ENCODE measurements at places on chromosomes 12 and 14.
A peak's percentile ranks its signal among the peaks of the same experiment; 100 is the strongest.

DNA sequence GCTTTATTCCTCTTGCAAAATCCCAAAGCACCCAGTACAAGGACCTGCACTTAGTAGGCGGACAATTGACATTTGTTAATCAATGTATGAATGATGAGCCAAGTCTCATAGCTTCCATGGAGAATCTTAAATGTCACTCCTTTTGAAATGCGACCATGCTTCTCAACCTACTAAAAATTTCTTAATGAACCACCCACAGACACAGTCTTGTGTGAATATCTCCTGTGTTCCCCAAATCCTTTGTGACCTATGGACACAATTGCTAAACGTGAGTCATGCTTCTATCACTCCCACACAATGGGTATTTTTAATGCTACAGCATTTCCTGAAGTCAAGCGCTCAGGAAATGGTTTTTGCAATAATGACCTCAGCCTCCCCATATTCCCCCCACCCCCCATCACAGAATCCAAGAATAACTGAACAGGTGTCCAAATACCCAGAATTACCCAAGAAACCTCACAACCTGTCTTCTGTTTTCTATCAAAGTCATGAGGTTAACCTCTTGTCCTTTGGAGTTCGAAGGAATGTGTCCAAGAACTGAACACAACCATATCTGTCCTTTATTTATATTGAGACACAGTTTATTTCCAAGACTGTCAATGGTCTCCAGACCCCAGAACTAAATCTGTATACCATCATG lies 163.6 kb upstream of the PLEKHG7 start:
- peak; percentile 62 for DNase-seq

GRCh38 chr12:108616359-108616758 lies 17.3 kb downstream of the SELPLG start:
- no peak for DNase-seq

DNA sequence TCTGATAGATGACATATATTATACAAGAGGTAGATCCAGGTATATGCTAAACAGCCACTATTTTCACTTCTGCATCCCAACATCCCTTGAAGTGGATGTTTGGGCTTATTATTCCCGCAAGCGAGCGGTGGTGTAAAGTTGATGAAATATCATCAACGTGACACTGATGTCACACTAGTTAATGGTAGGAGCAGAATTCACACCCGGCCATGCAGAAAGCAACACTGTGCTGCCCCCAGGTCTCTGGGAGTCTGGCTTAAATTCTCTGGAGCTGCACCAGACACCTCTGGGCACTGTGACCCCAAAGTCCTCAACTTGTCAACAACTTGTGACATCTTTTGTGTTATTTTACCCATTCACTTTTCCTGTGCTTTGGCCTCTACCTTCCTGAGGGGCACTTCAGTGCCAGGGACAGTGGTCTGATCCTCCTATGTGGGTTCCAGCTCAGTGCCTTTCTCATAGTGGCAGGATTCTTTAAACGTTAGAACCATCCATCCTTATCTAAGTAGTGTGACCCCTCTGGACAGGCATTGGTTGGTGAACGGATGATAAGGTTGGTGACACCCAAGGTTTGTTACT lies 952 bp downstream of the DRAM1 start:
- DNase-seq = no peak

- DNase-seq = peak; percentile 48
Observed at GRCh38 chr14:54712465-54713200, 145.7 kb downstream of the SAMD4A start.

DNA sequence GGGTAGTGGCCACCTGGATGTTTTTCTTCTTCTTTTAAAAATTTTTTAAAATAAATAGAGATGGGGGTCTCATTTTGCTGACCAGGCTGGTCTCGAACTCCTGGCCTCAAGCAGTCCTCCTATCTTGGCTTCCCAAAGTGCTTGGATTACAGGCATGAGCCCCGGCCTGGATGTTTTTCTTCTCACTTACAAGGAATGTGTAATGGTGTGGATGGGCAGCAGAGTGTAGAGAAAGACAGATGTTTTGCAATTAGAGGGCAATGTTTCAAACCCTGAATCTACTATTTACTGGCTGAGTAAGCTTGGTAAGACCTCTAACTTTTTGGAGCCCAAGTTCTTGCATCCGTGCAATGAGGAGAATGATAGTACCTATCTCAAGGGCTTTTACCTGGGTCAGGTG lies 48.1 kb downstream of the ADCK1 start:
- no peak for DNase-seq

DNA sequence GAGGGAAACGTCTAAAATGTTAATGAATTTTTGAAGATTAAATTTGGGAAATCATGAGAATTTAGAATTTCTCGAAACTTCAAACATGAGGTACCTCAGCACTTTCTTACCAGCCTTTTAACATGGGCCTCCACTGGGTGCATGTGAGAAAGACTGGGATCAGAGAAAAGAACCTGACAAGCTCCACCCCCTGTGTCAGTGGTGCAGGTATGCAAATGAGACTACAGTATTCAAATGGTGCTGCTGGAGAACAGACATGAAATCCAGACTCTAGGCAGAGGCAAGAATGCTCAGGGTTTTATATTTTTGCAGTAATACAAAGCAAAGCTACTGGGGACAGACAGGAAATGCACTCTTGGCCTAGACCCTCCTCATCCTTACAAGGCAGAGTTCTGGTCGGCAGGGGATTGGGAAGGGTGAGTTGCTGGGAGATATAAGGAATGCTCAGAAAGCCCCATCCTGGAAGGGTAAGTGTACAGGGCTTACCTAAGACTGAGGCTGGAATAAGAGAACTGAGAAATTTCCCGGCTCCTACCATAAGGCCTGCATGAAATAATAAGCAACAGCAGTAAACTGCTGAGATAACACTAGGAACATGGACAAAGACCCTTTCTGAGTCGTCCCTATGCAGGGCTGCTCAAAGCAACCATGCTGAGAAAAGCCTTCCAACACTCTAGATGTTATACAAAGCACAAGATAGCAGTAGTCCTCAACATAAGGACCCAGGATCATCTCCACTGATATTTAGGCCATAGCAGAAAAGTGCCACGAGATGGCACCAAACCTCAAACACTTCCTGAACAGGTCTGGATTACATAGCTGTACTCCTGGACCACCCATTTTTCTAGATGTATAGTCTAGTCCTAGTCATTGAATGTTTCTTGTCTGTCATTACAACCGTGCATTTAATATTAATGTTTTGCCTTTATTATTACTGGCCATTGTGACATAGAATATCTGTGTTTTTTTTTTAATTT lies 260.8 kb downstream of the RASSF9 start:
- DNase-seq = peak; percentile 63

- DNase-seq = no peak
Observed at GRCh38 chr12:113903381-113903863, 62.7 kb downstream of the RBM19 start.

DNA sequence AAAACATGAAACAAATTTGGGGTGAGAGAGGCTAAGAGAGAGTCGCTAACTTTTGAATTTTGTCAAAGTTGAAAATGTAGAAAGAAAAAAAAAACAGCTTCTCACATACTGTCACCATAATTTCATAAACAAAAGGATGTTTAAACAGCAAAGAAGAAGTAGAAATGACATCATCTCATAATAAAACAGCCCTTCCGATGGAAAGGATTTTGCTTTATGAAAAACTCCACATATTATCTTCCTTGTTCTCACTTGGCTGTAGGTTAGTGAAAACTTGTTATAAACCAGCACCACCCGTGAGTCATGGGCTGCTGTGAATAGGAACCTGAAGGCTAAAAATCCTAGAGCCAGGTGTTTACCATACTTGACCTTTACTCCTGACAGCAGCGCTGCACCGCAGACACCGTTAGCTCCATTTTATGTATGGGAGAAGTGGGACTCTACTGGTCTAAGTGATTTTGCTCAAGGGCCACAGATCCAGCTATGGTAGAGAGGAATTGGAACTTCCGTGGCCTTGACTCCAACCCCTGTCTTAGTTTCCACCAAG lies 63.0 kb upstream of the VRK1 start:
- DNase-seq = no peak

DNA sequence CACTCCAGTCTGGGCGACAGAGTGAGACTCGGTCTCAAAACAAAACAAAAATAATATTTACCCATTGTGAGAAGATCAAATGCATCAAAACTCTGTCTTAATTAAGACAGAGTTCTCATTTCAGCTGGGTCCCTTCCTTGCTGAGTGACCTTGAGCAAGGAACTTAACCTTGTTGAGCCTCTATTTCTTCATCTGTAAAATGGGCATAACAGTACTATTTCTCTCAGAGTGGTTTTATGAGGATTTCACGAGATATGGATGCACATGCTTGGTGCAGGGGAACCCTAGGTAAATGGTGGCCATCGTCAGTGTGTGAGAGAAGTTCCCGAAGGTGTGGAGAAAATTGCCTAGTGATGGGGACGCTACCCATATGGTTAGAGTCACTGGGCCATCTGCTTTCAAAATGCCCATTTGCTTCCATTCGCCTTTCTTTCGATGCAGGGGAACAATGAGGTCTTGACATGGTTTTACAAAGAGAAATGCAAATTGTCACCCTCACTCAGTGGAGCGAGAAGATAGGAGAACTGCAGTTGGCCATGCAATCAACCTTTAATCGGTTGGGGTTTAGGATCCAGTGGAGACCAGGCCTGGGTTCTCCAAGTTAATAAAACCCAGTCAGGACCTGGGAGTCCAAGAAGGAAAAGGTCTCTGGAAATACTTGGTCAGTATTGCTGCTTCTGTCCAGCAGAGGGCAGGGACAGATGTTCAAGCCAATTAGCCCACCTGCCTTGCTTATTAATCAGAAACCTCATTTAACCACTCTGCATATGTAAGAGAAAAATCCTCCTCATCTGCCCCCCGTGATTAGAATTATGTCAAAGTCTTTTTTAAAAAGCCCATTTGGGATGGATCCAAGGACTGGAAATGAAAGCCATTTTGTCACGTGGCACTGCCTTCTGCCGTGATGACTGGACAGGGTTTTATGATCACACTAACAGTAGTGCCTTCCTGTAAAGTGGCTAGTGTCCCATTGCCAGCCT lies 37.2 kb downstream of the CFAP251 start:
- no peak for DNase-seq

- no peak for DNase-seq
Observed at GRCh38 chr12:123058980-123059379, 78.5 kb downstream of the ARL6IP4 start.

DNA sequence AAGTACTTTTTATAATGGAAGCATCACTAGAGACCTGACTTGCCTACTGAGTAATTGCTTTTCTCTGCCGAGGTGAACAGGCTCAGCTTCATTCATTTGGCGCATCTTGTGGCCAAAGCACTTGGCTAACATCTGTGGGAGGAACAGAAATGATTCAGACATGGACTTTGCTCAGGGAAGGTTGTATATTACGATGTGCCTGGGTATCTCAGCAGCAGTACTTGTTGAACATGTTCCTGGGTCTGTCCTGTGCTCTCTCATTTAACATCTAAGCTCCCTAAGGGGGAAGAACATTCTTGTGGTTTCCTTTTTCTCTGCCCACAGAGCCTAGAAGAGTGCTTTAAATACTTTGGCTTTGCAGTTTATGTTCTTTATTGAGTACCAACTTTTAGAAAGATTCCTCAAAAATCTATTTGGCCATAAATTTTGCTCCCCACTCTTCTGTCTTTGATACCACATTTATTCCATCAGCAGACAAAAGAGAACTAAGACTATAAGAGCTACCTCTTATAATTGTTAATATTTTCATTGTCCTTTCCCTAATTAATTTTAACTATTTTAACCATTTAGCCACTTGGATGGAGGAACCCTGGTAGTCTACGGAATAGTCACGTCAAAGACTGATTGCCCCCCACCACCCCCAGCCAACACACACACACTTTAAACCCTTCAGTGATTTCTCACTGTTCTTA lies 101.2 kb upstream of the EGLN3 start:
- no peak for DNase-seq

DNA sequence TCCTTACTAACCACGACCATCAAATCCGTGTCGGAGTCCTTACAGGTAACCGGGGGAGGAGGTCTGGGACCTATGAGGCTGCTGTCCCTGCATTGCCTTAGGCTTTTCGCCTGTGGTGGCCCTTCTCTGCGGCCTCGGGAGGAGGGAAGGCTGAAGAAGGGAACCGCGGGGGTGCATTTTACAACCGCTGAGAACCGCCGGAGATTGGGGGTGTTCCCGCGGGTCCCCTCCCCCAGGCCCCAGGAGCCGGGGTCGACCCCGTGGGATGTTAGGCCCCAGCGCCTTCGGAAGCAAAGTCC lies 549 bp downstream of the GPHN start:
- DNase-seq = no peak

GRCh38 chr14:91038439-91038838 lies 22.0 kb downstream of the RPS6KA5 start:
- DNase-seq = no peak

GRCh38 chr12:33634544-33634943 lies 194.9 kb upstream of the SYT10 start:
- DNase-seq = no peak

DNA sequence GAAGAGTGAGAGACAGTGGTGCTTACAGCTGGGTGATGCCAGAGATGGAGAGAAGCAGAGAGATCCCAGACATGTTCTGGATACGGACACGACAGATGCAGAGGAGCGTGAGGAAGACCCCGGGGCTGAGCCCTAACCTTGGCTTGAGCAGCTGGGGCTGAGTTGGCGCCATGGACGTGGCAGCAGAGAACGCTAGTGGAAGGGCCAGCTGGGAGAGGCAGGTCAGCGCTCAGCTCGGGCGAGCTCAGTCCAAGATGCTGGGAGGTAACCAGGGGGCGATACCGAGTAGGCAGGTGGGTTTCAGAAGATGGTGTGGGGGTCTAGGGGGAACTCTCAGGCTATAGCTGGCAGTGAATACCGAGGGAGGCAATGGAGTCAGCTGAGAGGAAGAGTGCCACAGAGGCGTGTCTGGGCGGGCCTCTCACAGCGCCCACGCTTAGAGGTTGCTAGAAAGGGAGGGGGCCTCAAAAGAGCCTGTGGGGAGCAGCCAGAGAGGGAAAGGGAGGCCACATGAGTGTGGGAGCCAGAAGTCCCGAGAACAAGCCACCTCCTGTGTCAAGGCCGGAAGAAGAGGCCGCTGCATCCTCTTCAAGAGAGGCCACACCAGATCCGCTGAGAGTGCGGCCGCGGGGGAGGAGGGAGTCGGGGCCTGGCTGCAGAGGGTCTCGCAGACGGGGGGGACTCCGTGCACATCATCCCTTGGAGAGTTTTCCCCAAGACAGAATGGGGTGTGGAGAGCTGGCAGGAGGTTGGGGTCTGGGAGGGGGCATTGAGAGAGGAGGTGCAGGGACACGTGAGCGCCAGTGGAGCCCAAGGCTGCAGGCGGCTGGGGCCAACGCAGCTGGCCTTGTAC lies 57.0 kb upstream of the DIO3 start:
- no peak for DNase-seq

- peak; percentile 87 for DNase-seq
Observed at GRCh38 chr12:104456950-104457745, 400 bp downstream of the CHST11 start.

GRCh38 chr14:20440882-20441281 lies 4.9 kb upstream of the KLHL33 start:
- DNase-seq = no peak
